NCI-H1092 treated with DMSO at 0.1 percent for 48 hours (cell line): ENCODE measurements at places on chromosomes 4 and X.

DNA sequence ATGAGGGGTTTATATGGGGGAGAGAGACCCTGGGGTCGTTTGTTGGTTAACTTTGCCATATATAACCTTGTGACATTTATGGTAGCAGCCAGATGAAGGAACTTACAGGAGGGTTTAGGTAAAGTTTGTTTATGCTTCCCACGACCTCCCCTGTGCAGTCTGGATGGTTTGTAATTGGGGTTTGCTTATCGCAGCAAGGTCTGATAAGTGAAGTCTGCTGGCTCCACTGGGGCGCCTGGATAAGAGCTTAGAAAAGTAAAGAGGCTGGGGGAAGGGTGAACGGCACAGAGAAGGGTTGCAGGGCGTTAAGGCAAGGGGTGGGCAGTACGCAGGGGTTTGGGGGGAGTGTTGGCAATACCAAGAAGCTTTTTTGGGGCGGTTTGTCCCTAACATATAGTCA lies 98.7 kb downstream of the KDM6A start:
- DNase-seq = no peak

- no peak for DNase-seq
Observed at GRCh38 chr4:7722766-7723387, 216.8 kb downstream of the AFAP1 start.

GRCh38 chr4:140004549-140004895 lies 149.5 kb downstream of the MAML3 start:
- peak; percentile 88 for DNase-seq

- DNase-seq = no peak
Observed at GRCh38 chr4:7711307-7711963, 228.2 kb downstream of the AFAP1 start.

DNA sequence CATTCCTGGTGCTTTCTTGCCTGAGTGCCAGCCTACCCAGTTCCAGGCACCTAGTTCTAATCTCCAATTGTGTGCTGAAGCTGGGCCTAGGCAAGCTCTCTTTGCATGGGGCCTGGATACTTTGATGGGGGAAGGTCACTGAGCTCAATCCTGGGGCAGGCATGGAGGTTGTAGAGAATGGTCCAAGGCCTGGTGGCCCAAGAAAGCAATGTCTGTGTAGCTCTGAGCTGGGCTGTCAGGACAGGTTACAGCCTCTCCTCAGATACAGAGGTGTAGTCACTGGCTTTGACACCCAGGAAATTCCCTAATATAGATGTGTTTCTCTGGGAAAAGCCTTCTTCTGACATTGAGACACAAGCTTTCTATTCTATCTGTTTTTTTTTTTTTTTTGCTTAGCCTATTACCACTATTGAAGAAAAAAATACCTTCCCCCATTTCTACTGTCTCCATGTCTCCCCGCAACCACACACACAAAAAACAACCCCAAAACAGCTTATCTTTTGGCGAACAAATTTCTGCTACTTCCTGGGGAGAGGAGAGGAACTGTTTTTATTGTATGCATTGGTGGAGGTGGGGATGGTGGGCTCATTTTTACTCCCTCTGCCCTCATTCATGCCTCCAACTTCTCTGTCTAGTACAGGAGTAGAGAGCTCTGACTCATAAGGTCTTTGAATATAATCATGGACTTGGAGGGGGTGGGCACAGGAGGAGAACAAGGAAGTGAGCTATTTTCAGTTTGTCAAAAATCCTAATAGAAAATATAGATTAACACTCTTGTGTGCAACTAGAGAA lies 66.7 kb upstream of the DHX15 start:
- no peak for DNase-seq

GRCh38 chr4:90799895-90800294 lies 672.7 kb downstream of the CCSER1 start:
- DNase-seq = no peak

DNA sequence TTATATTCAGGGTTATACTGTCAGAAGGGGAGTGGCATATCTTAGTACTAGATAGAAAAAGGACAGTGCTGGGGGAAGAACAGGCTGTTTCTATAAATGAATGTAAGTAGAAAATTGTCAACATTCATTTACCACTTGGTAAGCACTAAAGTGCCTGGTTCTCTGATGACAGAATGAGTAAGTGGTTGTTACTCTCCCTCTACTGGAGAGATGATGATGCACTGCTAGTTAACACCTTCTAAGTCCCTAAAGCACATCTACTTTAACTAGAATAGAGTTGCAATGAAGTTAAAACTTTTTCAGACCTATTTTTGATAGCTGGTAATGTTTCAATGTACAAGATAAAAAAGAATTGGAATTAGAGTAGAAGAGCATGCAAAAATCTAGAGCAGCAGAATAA lies 214.5 kb downstream of the KLHL4 start:
- DNase-seq = no peak

- DNase-seq = no peak
Observed at GRCh38 chr4:67332627-67333026, 212.7 kb downstream of the CENPC start.

DNA sequence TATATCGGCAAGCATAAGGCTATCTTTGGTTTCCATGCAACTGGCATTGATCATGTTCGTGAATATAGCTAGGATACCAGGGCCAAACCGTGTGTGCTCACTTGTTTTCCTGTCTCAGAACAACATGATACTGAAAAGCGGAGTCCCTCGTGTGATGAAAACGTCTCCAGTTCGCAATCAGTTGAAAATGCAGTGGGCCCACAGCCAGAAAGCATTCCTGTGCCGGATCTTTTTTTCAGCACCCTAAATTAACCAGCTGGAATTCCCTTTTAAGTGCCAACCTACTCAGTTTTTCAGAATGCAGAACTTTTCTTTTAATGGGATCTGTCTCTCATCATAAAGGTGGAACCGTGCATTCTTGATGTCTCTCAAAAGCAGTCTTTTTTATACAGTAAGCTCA lies 130.8 kb upstream of the FRG1 start:
- no peak for DNase-seq

DNA sequence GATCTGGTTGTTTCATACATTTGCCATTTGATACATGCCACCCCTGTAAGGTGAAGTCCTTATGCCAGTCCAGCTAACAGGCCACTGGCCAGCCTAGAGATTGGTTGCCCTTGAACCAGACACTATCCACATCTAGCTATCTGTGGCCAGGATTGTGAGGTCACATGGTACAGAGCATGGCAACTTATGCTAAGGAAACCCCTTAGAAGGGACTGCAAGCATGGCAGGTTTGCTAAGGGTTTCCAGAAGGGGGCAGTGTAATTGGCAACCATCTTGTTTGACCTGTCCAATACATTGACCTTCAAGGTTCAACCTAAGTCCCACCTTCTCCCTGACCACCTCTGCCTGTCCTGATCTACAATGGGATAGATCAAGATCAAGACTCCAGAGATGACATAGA lies 47.5 kb downstream of the SMC1A start:
- no peak for DNase-seq

GRCh38 chr4:173991814-173992213 lies 291.7 kb downstream of the FBXO8 start:
- DNase-seq = no peak

GRCh38 chrX:150958177-150958576 lies 25.0 kb upstream of the HMGB3 start:
- DNase-seq = peak; percentile 25

DNA sequence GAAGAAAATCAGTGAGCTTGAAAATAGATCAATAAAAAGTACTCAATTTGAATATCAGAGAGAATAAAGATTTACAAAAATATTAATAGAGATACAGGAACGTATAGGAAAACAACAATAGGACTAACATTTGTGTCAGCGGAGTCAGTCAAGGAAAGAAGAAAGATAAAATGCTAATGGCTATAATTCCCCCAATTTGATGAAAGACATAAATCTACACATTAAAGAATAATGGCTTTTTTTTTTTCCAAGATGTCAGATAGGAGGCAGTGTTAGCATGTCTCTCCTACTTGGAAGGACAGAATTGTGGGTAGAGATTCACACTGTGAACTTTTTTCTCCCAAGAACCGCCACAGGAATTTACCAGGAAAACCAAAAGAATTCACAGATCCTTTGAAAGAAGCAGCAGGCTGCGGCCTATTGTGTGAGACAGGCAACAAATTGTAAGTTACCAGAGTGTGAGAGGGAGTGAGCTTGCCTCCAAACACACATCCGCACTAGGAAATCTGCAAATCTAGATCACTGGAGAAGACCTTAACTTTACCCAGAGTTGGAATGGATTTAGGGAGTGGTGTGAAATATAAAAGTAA lies 249.9 kb downstream of the PRDM5 start:
- no peak for DNase-seq

DNA sequence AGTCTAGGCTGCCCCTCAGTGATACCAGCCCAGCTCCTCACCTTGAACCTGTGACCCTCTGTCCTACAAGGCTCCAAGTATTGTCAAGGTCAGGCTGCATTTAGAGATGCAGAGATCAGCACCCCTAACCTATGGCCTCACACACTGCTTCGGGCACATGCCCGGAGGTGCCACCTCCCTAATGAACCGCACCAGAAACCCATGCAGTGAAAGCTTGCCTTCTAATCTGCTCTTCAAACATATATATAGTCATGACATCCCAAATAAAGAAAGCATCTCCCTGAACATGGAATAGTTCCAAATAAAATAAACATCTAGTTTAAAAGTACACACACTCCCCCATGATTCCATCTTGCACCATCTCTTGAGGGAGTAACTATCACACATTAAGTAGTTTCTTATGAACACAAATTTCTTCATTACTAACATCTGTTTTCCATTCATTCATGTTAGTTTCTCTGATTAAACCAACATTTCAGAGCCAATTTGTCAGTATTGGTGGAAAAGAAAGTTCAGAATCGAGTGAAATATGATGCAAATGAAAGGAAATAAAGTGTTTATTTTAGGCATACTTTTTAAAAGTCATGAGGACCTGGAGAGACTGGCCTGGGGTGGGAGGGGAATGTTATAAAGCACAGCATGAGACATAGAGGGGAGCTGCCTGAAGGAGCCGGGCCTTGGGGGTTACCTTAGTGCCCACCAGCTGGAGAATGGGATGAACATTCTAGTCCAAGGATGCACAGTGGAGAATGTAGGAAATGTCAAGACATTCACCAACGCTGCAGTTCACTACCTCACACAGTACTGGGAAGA lies 19.2 kb downstream of the CC2D2A start:
- no peak for DNase-seq

GRCh38 chr4:153850533-153851280 lies 61.8 kb upstream of the SFRP2 start:
- no peak for DNase-seq

- DNase-seq = no peak
Observed at GRCh38 chr4:71938776-71939175, 93.0 kb upstream of the NPFFR2 start.

- DNase-seq = no peak
Observed at GRCh38 chr4:62872856-62873255, 1536.4 kb downstream of the TECRL start.

DNA sequence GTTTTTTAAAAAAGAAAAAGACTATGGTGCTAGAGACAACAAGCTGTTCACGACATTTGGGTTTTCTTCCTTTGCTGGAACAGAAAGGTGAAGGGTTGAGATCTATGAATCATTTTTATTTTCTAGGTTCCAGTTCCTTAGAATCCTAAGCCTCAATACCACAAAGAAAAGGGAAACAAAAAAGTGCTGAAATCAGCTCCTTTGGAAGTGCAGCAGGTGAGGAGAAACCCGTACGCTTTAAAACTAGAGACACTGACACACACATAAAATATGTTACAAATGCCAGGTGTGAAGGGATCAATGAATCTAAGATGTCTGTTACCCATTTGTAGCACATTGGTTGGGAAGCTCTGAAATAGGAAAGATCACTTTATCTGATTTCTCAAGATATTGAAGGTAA lies 125.2 kb downstream of the AREG start:
- DNase-seq = no peak

GRCh38 chr4:113711883-113712662 lies 49.5 kb downstream of the CAMK2D start:
- DNase-seq = no peak

DNA sequence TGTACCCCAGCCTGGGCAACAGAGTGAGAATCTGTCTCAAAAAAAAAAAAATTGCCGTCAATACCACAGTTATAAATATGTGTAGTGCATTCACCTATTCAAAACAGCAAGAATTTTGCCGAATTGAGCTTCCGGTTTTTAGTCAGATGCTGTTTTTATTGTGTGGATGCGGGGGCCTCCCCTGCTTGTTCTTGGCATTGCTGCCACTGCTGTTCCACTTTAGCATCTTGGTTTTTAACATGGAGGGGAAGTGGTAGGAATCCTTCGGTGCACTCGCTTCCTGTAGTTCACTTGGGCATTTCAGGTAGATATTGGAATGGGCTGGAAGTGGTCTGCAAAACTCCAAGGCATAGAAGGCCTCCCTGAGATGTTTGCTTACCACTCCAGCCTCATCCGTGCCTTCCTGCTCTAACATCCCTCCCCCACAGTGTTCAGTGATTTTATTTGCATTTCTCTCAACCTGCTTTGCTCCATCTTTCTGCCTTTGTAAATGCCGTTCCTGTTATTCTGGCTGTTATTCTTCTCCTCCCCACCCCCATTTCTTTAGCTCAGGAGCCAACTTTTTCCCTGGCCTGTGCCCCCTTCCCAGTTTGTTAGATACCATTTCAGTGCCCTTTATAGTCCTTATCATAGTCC lies 25.5 kb downstream of the MOB1B start:
- no peak for DNase-seq

- no peak for DNase-seq
Observed at GRCh38 chr4:173145131-173145530, 23.5 kb upstream of the GALNT7 start.

GRCh38 chr4:7424553-7425111 lies 10.1 kb downstream of the PSAPL1 start:
- no peak for DNase-seq

DNA sequence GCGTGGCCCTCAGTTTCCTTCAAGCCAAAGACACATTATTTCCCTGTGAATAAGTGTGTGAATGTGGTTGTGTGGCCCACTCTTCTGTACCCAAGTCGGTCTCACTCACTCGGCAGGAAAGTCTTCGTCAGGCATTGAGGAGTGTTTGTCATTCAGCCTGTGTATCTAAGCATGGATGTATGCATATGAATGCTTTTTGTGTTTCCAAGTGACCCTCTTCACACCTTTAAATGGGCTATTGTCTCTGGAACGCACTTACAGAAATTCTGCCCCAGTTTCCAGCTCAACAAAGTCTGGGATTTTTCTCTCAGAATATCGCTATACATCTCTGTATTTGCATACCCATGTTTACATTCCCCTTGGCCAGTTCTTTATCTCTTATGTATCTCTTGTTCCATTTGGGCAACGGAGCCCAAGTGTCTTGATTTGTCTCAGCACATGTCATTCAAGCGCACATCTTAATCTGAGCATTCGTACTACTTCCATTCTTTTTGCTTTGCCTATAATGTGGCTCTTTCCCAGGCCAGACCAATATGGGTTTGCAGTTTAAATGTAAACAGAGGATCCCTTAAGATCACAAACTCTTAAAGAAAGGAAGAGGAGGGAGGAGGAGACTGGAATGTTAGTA lies 4.8 kb downstream of the BCOR start:
- no peak for DNase-seq

DNA sequence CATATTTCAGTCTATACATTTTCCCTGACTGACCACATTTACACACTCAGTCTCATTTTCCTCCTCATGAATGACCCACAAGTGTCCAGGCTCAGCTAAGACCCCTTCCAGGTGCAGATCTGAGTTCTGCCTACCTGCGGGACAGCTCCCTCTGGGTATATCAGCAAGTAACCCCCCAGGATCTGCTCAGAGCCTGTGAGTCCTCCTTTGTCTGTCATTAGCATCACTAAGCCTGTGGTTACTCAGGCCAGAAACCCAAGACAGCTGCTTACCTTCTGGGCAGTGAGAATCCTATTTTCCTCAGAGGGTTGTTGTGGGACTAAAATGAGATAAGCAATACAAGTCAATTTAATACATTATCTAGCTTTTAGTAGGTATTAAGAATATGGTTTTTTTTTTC lies 487.6 kb upstream of the BOD1L1 start:
- no peak for DNase-seq

- peak; percentile 77 for DNase-seq
Observed at GRCh38 chrX:31449081-31449480, 377.2 kb upstream of the FTHL17 start.
